ENCODE measurements at places on chromosomes 3 and 15.

DNA sequence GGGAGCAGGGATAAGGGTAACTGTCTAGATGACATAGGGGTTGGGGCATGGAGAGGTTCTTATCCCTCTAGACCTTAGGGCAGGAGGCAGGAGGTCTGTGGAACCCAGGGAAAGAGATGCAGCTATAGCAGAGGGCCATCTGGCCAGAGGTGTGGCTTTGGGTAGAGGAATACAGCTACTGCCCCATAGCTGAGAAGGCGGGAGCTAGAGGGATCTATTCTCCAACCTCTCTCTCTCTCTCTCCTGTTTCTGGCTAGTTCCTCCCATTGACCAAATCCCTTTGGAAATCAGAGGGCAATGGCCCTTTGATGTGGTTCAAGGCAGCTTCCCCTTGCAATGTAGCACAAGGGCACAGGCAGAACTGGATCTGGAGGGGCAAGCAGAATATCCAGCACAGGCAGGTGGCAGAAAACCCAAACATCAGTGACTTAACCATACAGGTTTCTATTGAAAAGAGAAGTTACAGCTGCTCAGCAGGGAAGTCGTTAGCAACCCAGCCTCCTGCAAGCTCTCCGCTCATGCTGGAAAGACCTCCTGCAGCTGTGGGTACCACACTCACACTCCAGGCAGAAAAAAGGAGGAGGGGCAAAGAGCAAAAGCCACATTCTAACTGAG is 22.3 kb upstream of the LMOD3 start:
- DNase-seq, result no peak

DNA sequence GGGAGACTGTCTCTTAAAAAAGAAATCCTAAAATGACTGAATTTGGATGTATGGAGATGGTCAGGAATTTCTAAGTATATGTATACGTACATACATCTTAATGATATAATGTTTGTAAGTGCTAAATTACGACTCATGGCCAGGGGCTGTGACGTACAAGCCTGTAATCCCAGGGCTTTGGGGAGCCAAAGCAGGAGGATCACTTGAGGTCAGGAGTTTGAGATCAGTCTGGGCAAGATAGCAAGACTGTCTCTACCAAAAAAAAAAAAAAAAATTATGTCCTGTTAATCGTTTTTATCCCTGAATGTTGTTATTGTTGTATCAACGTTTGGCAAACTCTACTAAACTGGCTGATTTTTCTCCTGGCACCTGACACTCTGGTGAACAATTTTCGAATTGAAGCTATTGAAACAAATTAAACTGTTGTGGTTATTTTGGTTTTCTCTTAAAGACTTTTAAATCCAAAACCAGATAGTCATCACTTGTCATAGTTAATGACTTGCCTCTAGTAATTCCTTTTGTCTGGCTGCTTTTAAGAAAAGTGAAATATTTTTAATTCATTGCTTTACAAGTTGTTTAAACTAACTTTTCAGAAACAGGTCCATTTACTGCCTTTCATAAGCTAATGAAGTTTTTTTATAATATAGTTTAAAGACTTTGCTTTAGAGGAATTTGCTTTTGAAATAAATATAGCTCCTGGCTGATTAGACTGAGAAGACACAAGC is 7.0 kb downstream of the MORF4L1 start:
- DNase-seq, result no peak

DNA sequence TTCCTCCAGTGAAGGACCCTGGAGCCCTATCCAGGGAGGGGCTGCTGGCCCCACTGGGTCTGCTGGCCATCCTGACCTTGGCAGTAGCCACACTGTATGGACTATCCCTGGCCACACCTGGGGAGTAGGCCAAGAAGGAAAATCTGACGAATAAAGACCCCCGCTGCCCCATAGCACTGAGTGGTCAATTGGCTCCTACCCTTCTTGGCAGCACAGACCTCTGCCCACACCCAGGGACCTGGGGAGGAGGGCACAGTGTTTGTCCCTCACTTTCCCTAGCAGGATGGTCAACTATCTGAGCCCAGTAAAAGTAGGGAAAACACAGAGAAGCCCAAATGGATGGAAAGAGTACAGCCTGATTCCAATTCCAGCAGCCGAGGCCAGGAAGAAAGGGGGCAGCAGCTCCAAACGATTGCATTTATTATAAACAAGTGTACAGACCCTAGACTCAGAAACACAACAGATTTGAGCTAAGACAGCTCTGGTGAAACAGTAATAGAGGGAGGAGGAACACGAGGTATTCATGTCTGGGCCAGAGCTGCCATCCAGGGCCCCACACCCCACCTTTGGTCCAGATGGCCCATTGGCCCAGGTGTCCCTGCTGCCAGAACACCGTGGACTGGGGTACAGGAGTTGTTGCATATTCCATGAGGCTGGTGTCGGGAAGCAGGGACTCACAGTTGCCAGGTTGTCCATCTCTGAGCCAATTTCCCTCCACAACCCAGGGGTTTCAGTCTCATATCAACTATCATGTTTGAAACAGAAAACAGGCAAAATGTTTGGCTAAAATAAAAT is 21.1 kb downstream of the ATRIP start:
- DNase-seq, result no peak

DNA sequence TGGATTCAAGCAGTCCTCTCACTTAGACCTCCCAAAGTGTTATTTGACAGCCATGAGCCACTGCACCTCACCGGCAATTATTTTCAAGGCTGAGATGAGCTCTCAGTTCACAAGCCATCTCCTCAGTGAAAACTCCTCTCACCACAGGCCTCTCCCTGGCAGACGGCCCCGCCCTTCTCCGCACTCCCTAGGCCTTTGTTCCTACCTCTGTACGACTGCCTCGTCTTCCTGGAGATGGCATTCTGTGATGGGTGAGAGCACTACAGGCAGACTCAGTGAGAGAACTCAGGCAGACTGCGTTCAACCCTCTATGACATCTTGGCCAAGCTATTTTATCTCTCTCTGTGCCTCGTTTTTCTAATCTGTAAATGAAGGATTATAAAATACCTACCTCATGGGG is 67.0 kb upstream of the TPM1 start:
- DNase-seq, result no peak

- DNase-seq, result no peak
Measured at GRCh38 chr3:50473768-50474167, 29.7 kb downstream of the CACNA2D2 start.

- DNase-seq, result no peak
Measured at GRCh38 chr3:196706327-196706726, 5.7 kb downstream of the CEP19 start.

DNA sequence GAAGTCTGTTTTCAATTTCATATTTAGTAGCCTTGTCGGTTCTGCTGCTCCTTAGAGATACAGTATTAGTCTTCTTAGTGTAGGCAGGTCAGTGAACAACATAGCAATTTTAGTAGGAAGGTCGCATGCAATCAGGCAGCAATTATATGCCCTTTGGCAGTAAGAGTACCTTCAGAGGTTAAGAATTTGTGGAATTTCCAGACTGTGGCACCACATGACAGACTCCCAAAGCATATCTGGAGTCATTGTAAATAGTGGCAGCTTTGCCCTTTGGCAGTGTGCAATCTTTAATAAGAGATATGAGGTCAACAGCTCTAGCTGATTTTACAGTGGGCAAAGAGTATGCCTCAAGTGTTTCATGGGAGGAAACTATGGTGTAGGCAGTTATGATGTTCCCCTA is 1532.5 kb upstream of the CADM2 start:
- no peak for DNase-seq

DNA sequence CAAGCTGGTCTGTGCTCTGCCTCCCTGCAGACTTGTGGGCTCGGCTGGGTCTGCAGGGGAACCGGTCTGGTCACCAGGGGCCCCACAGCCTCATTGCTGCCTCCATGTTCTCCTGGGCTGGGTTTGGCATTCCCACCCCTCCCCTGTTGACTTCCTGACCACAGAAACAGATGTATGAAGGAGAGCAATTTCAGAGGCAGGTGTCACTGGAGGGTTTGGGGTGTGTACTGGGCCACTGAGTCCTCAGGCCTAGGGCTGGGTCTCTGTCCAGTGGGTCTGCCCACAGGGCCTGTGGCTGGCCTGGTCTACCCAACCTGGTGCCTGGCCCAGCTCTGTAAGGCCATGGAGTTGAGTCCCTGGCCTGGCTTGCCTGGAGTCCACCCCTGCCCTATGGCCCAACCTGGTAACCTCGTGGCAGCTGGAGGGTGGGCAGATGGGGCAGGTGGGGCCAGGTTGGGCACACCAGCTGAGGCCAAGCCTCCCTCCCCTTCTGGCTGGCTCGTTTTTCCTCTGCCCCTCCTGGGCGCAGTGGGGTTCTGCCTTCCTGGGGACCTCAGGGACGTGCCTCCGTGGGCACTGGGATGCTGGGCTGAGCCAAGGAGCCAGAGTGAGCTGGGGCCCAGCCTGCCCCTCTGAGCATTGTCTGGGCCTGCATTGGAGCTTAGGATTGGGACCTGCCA is 20.8 kb downstream of the PLXNA1 start:
- no peak for DNase-seq

GRCh38 chr3:78041486-78041885 is 1001.6 kb downstream of the ROBO2 start:
- DNase-seq, result no peak

- DNase-seq, result no peak
Measured at GRCh38 chr15:60054472-60054871, 50.4 kb downstream of the FOXB1 start.

DNA sequence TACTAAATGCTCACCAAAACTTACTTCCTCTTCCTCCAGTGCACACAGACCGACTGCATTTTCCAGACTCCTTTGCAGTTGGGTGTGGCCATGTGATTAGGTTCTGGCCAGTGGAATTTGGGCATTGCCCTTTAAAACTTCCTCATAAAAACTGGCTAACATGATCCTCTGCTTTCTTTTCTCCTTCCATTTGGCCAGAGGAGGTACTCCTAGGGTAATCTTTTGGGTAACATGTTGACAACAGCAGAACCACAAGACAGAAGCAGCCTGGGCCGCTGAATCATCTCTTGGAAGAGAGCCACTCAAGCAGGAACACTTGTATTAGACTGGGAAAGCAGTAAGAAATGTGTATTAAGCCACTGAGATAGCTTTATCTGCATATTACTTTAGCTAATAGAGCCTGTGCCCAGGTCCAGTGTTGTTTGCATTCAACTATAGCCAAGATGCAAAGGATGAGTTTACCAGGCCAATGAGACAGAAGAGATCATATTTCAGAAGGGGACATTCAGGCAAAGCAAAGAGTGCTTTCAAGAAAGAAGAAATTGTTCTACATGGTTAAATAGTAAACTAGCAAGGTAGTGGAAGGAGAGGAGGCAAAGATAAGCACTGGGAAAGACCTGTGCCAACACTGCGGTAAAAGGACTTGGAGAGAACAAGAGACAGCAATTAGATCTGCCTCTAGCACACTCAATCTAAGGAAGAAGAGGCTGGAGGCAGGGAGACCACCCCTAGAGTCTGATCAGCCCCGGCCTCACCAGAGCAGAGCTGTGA is 79.8 kb downstream of the PLCH1 start:
- DNase-seq, result no peak

GRCh38 chr3:138394686-138395085 is 39.7 kb upstream of the ESYT3 start:
- DNase-seq, result no peak

DNA sequence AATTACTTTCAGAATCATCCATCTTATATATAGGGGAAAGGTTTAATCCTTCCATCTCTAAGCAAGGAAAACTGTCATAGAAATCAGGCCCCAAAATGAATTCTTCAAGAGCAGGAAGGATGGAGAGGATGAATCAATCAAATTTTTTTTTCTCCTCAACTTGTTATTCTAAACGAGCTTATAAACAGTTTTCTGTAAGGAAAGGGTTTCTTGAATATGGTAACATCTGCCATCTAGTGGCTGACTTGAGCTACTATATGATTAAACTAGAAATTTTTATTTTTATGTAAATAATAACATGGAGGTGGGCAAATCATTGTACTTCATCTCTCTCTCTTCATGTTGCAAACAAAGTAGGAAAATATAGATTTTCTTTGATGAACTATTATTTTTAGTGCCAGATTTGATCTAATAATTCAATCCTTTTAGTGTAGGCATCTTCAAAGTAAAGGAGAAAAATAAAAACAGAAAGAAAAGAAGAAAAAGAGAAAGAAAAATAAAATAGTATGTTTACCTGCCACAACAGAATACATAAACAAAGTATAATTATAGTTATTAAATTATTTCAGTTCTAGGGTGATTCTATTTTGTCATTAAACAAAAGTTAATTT is 146.6 kb downstream of the SERPINI1 start:
- no peak for DNase-seq

DNA sequence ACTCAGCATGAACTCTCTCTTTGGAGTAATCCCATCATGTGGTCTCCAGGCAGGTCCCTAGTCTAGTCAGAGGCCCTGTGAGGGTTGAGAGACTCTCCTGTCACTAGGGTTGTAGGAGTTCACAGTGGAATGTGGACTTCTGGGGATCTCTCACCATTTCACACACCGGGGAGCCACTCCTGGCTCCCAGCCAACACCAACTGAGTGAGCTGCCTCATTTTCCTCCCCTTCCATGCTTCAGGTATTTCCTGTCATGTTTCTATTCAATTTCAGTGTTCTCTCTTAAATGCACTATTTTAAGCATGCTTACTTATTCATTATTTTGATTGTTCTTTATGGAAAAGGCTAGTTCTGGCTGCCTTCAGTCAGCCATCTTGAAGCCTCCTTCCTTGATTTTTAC is 467.5 kb upstream of the ARL6 start:
- DNase-seq, result no peak

GRCh38 chr3:70823622-70824021 is 511.2 kb upstream of the MDFIC2 start:
- DNase-seq, result no peak

DNA sequence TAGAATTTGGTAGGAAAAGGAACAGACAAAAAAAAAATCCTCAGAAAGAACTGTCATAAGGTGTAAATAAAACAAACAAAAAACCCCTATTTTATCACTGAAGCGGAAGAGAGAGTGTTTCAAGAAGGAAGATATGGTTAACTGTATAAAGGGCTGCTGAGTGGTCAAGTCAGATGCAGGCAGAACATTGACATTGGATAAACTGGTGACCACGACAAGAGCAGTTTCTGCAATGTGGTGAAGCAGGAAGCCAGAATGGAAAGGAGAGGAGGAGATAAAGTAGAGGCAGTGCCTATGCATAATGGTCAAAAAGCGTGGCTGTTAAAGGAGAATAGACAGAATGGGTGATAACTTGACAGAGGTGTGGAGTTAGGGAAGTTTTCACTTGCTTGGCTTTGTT is 75.3 kb downstream of the CYP19A1 start:
- no peak for DNase-seq

- DNase-seq, result no peak
Measured at GRCh38 chr3:76754247-76754646, 285.7 kb upstream of the ROBO2 start.

GRCh38 chr3:145857956-145858355 is 303.0 kb downstream of the PLOD2 start:
- DNase-seq, result no peak
